Regular cardiac myocyte (primary cell): ENCODE measurements at places on chromosomes 7 and 10. TPM values are rescaled to one million over a fixed set of nuclear protein-coding genes. Genes with fewer than 3 reads are reported as not detected.

Gene FKBP6
- total RNA-seq: not detected in 2 replicates

Gene SNCG
- 26.3 and 36.1 TPM in 2 replicates for total RNA-seq

Gene FAM131B
- total RNA-seq: 1.2 and 3.1 TPM in 2 replicates

Gene CYP2W1
- not detected in 2 replicates for total RNA-seq

Gene NEURL1
- total RNA-seq: under 0.01 TPM in 2 replicates

Gene IQUB
- total RNA-seq: 0.19 and 1.1 TPM in 2 replicates

Gene TAS2R5
- 0.77 and 0.85 TPM in 2 replicates for total RNA-seq

Gene HTR7
- total RNA-seq: 8.2 and 11.3 TPM in 2 replicates

Gene STRIP2
- total RNA-seq: 5.2 and 5.9 TPM in 2 replicates

Gene WNT2
- under 0.01 and 0.19 TPM in 2 replicates for total RNA-seq

Gene SRRM3
- total RNA-seq: 0.38 and 0.56 TPM in 2 replicates

Gene SLC18A2
- not detected in 2 replicates for total RNA-seq
